ENCODE measurements at places on chromosomes 6 and 20.

DNA sequence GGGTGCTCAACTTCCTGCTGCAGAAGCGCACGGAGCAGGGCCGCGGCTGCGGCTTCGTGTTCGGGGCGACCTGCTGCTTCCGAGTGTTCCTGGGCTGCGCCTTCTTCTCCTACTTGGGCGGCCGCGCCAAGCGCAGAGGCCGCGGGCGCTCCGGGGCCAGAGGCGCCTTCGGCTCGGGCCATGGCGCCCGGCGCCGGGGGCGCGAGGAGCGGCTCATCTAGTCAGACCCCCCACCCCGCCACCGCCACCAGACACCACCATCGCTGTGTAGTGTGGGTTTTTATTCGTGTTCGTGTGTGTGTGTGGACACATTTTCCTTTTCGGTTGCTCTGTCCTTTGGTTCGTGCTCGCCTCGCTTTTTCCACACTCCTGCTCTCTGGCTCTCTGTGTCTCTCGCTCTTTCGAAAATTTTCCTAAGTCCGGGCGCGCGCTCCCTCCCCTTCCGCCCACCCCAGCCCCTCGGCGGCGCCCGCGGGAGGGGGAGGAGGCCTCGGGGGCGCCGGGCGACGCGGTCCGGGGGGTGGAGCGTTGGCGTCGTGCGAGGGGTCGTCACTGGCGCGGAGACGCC, 38.1 kb downstream of the GNAS start:
- DNase-seq: peak; percentile 90

GRCh38 chr20:39048000-39048696, 86.0 kb downstream of the DHX35 start:
- DNase-seq: peak; percentile 68

DNA sequence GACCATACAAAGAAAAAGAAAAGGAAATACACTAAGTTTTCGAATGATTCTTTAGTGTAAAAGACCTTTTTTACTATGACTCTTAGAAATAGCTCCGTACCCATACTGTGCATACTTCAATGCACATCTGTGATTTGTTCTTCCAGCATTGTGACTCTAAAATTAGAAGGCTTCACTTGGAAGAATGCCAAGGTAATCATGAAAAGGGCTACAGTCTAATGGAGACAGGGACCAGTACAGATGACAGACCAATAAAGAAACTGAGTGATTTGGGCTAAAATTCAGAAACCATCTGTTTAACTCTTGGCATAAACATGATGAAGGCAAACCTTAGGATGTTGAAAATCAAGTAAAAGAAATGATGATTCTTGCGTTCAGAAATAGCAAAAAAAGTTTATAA, 46.3 kb downstream of the CYP39A1 start:
- no peak for DNase-seq

DNA sequence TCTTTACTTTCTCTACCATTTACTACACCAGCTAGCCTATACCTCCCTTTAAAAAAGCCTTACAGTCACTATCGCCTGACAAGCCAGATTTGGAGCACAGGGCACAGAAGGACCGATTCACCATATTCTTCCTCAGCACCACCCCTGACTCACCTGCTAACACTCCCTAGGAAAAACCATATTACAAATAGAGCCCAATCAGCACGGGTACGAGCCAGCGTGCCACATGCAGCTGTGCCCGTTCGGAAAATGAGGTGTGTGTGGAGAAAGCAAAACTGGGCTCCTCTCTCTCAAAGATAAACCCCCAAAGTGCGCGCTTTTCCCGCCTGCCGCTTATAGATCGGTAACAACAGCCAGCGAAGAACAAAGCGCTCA, 1.2 kb downstream of the SYNCRIP start:
- peak; percentile 2 for DNase-seq

- no peak for DNase-seq
Measured at GRCh38 chr20:34108616-34109174, 3.3 kb downstream of the EIF2S2 start.

GRCh38 chr20:63344616-63345327, 16.4 kb downstream of the CHRNA4 start:
- no peak for DNase-seq

- DNase-seq: no peak
Measured at GRCh38 chr6:144262470-144263369, 22.4 kb upstream of the UTRN start.

GRCh38 chr6:167572106-167572505, 247.2 kb downstream of the TTLL2 start:
- no peak for DNase-seq

DNA sequence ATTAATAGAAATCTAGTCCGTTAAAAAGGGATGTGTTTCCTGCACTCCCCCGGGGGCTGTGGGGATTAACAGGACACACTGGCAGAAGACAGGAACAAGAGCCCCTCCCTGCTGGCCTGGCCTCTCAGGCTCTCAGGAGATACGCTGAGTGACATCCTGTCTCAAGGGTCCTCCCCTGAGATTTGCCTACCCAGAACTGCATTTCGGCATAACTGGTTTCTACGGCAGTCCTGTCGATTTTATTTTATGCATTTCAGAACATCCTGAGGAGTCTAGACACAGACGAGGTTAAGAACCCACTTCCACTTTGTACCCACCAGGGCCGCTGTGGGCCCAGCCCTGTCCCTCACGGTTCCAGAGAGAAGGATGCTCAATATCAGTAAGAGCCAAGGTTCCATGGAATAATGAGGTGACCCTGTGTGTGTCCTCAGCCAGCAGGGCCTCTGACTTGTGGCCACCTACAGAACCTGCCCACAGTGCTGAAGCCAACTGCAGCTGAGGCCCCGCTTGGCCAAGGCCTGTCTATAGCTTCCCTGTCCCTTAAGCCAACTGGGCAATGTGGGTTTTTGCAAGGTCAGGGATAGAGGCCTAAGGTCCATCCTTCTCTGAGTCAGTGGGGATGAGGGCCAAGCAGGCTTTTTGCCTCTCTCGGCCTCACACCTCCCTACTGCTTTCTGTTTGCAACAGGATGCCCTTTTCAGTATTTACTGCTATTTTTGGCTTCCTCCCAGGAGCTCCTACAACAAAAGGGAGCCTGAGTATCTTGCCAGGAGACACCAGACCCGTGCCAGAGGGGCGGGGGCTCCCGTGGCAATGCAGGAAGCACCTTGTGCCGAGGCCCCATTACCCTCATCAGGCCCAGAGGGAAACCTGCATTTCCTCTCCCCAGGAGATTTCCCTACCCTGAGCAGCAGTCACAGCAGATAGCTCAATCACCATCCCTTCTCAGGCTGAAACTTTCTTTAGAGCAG, 14.7 kb downstream of the UQCC2 start:
- DNase-seq: no peak

DNA sequence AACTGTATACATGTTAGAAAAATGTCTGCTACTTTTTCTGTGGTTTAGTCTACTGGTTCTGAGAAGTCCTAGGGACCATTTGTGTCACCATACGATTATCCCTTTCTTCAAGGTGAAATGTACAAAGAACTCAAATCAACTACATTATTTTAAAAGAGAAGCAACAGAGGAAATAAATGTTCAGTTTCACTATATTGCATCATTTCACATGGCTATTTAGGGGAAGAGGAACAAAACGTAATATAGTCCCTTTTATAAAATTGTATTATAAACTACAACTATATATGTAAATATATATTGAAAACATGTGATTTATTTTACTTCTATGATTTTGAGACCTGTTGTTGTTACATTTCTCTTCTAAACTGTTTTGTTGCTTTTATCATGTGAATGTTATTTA, 1308.0 kb downstream of the EPHA7 start:
- DNase-seq: no peak

- DNase-seq: peak; percentile 13
Measured at GRCh38 chr6:127539272-127539671, 20.1 kb upstream of the MTCL3 start.

GRCh38 chr20:10590950-10591671, 82.7 kb downstream of the JAG1 start:
- no peak for DNase-seq

DNA sequence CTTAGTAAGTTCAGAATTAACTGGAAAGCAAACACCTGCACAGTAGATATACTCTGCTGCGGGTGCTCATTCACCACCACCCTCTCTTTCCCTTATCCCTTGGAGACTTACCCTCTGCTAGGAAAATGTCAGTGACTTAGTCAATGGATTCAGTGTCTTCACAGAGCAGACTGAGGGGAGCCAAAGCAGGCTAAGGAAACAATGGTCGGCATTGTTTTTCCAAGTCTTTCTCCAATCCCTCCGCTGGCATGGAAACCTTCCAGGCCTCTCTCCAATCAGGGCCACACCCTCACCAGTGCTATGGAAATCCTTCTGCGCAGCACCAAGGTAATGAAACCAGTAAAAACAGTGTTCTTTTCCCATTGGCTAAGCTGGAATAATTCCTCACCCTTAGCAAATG, 531.2 kb downstream of the TFAP2B start:
- no peak for DNase-seq

DNA sequence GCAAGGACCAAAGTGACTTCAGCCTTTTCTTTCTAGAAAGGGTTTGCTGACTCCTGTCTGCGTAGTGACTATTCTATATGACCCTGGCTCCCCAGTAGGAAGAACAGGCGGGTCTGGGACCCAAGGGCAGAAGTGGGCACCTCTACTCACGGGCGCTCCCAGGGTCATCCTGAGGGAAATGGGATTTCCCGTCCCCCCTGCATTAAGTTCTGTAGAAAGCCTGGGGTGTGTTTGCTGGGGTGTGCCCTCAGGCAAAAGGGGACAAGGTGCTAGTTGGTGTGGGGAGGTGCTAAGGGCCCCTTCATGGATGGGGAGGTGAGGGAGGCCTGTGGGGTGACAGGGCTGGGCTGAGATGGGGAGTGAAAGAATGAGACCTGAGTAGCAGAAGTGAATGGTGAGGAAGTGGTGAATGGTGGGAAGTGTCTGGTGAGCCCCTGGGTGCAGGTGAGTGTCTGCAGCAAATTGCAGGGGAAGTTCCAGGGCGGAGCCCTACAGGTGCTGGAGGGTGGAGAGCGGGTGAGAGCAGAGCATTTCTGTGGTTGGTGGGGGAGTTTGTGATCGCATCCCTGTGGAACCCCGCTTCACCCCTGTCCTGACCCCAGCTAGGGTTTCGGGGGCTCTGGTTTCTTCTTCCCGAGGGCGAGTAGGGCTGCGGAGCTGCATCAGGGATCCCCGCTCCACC, 21.1 kb downstream of the RAET1L start:
- no peak for DNase-seq

DNA sequence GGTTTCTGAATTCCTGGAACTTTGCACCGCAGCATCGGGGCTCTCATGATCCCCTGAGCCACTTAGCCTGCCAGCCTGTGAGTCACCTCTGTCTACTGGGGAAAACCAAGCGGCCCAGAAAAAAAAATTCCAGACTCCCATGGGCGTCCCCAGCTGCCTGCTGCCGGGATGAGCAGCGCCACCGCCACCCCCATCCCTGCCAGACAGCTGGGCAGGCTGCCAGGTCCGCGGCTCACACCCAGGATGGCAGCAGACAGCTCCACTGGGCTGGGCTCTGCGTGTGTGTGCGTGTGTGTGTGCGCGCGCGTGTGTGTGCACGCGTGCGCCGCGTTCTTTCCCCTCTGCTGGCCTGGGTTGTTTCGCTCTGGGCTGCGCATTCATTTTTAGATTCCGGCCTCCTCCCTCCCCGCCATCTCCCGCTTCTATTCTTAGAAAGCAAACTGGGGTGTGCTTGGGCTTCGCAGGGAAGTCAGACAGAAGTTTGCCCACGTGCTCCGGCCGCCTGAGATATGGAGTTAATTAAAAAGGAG, 38.9 kb upstream of the PMEPA1 start:
- peak; percentile 85 for DNase-seq

- DNase-seq: no peak
Measured at GRCh38 chr6:52249078-52249477, 4.8 kb upstream of the IL17F start.

- no peak for DNase-seq
Measured at GRCh38 chr20:33147299-33147698, 20.7 kb upstream of the BPIFA2 start.

GRCh38 chr20:15616626-15617025, 956.6 kb downstream of the KIF16B start:
- DNase-seq: peak; percentile 59

DNA sequence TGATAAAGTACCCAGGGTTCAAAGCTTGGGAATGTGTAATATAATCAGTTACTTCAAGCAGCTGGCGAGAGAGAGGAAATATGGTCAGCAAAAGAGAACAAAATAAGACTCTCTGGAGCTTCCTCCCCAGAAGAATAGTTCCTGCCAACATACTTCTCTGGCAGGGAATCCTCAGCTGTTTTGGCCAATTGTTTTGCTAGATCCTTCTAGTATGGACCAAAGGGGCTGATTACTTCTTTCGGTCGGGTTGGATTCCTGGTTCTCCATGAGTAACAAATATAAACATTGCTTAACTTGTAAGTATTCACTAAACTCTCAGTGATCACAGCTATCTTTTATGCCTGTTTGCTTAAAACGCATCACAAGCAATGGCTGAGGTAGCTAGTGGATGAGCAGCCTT, 31.4 kb upstream of the FBXO9 start:
- peak; percentile 28 for DNase-seq

DNA sequence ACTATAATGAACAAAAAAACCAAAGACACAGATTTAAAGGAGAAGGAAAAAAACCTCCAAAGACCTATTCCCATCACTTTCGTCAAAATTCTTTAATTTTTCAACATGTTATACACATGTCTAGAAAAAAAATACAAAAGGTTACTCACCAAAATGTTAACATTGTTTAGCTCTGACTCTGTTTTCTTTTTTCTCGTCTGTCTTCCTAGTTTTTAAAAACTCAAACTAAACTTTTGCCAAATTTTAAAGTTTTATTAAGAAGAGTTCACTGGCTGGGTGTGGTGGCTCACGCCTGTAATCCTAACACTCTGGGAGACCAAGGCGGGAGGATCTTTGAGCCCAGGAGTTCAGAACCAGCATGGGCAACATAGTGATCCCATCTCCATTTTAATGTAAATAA, 10.8 kb downstream of the MCUR1 start:
- peak; percentile 33 for DNase-seq

- DNase-seq: no peak
Measured at GRCh38 chr6:80029470-80029869, 25.0 kb downstream of the TTK start.

- peak; percentile 60 for DNase-seq
Measured at GRCh38 chr20:17431621-17432364, 99.4 kb downstream of the BFSP1 start.

GRCh38 chr6:155067956-155068615, 73.0 kb downstream of the TIAM2 start:
- no peak for DNase-seq

DNA sequence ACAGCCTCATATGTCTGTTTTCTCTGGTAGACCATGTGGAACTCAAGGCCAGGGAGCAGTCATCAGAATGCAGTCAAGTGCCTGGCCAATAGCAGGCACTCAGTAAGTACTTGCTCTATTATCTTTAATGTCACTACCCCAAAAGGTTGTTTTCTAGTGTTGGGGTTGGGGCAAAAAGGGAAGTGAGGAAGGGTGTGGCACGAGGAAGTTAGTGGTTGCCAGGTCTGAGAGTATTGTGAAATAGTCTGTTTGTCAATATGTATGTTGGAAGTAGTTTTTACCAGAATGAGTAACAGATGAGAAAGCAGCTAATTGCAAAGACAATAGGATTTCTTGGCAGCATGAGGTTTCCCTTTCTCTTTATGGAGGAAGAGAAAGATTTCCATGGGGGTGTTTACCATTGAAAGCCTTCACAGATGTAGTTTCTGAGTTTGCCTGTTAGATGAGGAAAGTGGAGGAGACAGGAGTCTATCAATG, 59.5 kb upstream of the ARMH2 start:
- DNase-seq: no peak

- DNase-seq: no peak
Measured at GRCh38 chr6:128422200-128422599, 98.2 kb downstream of the PTPRK start.
